ENCODE measurements at places on chromosomes 6 and 20.

GRCh38 chr6:133730881-133731280, 158.0 kb upstream of the TCF21 start:
- no peak for DNase-seq

DNA sequence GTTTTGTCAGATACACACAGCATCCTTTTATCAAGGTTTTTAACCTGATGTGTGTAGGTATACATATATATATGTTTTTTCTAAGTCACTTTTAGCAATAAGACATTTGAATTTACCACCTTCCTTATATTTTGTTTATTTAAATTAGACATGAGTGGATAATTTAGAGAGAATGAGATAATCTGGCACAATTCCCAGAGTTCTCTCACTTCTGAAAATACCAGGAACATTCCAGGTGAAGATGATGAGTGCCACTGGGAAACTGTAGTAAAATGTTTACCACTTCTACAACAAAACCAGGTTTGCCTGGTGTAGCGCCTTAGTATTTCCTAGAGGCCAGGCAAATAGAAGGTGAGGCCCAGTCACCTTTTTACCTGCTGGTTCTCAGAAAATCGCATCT, 189.5 kb downstream of the TMEM242 start:
- DNase-seq = no peak

DNA sequence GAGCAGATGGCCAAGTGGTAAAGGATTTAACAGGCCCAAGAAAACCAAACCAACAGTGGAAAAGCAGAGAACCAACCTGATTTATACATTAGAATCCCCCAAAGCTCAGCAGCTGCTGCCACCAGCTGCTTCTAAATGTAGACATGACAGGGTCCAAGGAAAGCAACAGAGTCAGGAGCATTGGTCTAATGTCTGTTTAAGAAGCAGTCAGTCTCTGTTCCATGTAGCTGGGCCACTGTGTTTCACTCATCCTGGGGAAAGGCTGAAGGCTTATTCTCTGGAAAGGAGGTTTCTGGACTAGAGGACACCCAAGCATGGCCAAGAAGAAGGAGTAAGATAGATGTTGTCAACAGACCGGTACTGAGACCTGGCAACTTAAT, 75.4 kb downstream of the TMEM244 start:
- no peak for DNase-seq

- DNase-seq = no peak
These were observed 6.2 kb downstream of the LMBRD1 start for GRCh38 chr6:69790629-69791028.

DNA sequence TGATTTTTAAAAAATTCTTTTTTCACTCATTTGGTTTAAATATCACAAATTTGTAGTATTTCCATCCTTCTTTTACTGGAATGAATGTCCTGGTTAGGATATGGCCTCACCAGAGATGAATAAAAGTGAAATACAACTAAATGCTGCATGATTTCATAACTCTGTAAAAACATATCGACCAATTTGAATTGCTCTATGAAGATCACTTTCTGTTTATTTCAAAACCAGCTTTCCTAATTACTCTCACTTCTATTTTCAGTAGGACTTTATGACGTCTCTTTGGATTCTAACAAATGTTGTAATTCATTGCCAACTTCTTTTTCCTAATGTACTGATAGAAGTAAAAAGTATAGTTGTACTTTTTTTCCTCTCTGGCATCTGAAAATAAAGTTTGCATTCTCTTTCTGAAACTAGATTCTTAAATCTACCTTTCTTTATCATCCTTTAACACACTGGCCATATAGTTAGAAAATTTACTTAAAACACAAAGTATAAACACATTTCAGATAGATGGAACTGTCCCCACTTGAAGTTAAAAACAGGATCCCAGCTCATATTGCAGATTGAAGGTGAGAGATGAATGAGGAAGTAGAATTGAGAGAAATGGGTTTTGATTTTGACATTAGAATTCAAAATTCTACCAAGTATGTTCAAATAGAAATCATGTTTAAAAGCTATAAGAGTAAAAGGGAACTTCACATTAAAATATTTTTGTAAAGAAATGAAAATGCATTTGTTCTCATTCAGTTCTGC, 40.3 kb upstream of the IL20RA start:
- DNase-seq = no peak

DNA sequence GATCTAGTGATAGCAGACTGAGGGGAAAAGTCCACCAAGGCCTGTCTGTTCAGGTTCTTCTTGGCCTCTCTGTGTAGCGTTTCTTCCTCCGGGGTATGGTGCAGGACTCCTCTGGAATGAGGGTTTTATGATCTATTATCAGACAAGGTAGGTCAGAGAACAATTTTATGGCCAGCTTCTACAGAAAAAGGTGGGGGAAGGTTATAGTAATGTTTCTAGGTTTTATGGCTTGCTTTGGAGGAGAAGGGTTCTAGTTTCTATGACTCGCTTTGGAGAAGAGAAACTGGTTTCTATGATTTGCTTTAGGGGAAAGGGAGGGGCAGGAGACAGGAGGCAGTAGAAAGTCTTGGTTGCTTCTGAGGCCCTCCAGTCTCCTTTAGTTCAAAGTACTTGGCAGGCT, 144.8 kb upstream of the LAMA2 start:
- DNase-seq = no peak

DNA sequence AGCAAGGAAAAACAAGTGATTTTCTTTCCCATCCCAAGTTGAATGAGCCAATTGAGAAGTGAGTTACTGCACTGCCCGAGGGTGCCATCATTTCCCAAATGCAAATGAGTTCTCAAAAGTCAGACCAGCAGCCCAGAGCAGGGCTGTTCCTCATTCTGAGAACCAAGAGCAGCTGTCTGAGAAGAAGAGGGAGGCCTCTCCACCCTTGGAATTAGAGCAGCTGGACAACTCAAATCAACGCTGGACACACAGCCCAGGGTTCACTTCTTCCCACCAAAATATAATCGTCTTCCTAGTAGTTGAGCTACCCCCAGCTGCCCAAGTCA, 4.6 kb upstream of the PREX1 start:
- DNase-seq = no peak

GRCh38 chr6:108726726-108727339, 121.4 kb upstream of the ARMC2 start:
- no peak for DNase-seq

GRCh38 chr20:57502336-57502700, 22.6 kb downstream of the CTCFL start:
- peak; percentile 56 for DNase-seq

Data from osteocyte (in vitro differentiated cells).